NCI-H510A treated with DMSO at 0.1 percent for 48 hours (cell line): ENCODE measurements at places on chromosomes 16 and 17.

DNA sequence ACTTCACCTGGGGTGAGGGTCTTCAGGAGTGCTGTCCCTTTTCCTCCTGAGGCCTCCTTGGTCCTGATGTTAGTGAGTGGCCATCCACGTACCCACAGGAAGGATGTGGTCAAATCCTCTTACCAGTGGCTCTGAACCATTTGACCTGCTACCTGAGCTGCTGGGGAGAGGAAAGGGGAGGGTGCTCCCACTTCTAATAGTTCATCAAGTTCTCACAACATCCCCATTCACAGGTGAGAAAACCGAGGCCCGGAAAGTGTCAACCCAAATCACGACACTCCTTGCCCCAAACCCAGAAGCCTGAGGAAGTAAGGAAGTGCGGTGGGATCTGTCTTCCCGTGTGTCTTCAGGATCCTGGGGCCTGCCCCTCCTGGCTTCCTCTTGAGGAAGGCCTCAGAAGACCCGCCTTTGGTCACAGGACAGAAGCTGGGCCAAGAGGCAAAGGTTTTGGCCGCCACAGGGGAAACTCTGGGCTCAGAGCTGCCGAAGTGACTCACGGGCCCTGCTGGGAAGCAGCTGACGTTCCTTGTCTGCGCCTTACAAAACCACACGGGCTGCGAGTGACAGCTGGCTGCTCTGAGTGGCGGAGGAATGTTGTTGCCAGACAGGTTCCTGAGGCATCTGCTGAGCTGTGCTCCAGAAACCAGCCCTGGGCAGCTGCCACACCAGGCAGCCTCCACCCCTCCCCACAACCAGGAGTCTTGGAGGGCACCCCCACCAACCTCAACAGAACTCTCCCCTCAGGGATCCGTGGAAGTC is 13.9 kb upstream of the KIFC3 start:
- peak; percentile 76 for DNase-seq

DNA sequence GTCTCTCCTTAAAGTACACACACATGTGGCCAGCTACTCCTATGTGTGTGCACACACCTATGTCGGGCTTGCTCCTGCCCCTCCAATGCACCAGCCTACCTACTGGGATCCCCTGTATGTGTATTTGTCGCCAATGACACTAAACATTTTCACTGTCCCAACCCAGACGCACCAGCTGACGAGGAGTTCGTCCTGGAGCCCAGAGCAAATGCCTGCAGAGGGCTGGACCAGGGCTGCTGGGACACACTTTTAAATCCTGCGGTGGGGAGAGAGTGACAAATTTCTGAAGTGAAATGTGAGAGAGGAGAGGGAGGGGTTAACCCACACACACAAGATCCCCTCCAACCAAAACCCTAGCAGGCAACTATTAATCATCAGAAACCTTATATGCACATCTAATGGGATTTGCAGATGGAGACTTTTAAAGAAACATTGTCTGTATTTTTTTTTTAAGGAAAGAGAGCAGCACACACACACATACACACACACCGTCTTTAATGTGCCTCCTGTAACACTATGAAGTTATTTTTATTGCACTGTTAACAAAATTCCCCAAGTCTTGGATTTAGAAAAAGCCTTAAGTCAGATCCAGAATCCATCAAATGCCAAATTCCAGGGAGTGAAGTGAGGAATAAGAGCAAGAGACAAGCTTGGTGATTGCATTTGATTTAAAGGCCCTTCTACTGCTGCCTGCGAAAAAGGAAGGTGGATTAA is at the start of gene MEOX1:
MEOX1 (minus strand) TSS at position 224 of the 714 bp plus-strand sequence. CDS start 388 bp downstream, outside the sequence.
- DNase-seq, result no peak

GRCh38 chr16:29858149-29858849 is 4.7 kb downstream of the CDIPT start:
- no peak for DNase-seq

- no peak for DNase-seq
Observed at GRCh38 chr16:56588781-56589140, 567 bp upstream of the MT3 start.

- no peak for DNase-seq
Observed at GRCh38 chr16:13999071-13999894, 71.8 kb upstream of the MRTFB start.

DNA sequence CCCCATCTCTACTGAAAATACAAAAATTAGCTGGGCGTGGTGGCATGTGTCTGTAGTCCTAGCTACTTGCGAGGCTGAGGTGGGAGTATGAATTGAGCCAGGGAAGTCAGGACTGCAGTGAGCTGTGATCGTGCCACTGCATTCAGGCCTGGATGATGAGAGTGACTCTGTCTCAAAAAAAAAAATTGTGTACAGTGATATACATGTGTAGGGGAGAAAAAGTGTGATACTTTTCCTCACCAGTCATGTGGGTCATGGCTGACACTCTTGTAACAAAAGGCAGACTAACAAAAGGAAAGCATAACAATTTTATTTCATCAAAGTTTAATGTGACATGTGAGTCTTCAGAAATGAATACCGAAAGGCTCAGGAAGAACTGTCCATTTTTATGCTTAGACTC is 2.0 kb upstream of the ABCC12 start:
- no peak for DNase-seq

DNA sequence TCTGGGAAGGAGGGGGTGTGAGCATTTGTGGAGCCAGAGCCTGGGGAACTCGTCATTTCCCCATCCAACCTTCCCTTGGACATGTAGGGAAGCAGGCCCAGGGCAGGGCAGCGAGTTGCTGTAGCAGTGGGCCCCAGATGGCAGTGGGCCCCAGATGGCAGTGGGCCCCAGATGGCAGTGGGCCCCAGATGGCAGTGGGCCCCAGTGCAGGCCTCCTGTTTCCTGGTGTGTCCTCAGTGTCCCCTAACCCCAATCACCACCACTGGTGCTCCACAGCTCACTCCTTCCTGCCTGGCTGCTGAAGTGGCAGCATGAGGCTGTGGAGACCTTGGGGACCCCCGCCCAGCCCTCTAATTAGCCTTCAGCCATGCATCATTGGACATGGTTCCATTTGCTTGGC is 4.5 kb downstream of the KCNJ12 start:
- no peak for DNase-seq

- no peak for DNase-seq
Observed at GRCh38 chr17:67711916-67712315, 5.8 kb upstream of the NOL11 start.

- peak; percentile 63 for DNase-seq
Observed at GRCh38 chr17:72236980-72237633, 116.3 kb downstream of the SOX9 start.

- no peak for DNase-seq
Observed at GRCh38 chr16:12300490-12300889, 324.0 kb downstream of the SNX29 start.

DNA sequence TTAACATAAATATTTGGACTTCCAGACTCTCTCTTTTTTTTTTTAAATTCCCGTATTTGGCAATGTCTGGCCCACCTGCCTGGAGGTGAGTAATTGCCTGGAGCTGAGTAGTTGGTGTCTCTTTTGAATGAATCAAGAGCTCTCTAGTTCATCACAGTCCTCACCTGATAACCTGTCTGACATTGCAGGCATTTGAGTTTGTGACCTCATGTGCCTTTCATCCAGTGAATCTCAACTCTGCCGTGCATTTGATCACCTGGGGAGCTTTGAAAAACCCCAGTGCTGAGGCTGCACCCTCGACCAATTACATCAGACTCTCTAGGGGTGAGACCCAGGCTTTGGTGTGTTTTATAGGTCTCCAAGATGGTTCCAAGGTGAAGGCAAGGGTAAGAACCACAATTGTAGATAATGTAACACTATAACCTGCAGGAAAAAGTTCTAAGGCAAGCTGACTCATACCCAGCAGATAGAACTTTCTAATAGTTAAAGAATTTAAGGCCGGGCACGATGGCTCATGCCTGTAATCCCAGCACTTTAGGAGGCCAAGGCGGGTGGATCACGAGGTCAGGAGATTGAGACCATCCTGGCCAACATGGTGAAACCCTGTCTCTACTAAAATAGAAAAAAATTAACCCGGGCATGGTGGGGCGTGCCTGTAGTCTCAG is 24.5 kb upstream of the HS3ST2 start:
- no peak for DNase-seq

DNA sequence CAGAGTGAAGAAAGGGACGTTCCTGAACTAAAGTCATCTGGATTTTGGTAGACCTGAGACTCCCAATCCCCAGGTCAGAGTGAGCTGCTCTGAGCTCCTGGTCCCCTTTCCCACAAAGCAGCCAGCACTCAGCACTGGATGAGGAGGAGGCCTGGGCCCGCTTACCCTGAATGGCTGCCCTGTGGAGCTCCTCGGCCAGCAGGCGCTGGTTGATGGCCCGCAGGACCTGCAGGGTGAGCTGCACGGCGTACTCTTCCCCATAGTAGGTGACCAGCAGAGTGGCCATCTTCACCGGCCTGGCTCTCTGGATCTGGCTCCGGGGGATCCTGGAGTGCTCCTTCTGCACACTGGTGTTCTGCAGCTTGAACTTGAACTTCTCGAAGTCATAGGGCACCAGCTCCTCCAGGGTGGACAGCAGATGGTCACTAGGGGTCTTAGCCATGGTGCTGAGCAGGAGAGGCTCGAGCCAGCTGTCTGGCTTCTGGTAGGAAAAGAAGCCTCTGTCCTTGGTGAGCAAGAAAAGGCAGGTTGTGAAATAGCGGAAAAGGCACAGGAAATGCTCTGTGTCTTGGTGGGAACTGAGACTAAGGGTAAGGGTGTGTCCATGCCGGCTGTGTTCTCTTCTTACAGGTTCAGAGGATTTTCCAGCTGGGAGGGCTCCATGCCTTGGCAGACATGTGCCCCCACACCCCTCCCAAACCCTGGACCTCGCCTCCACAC is at the start of gene MEFV:
MEFV (minus strand) TSS at position 488 of the 720 bp plus-strand sequence; CDS start at position 442, 46 bp downstream.
- DNase-seq, result no peak

DNA sequence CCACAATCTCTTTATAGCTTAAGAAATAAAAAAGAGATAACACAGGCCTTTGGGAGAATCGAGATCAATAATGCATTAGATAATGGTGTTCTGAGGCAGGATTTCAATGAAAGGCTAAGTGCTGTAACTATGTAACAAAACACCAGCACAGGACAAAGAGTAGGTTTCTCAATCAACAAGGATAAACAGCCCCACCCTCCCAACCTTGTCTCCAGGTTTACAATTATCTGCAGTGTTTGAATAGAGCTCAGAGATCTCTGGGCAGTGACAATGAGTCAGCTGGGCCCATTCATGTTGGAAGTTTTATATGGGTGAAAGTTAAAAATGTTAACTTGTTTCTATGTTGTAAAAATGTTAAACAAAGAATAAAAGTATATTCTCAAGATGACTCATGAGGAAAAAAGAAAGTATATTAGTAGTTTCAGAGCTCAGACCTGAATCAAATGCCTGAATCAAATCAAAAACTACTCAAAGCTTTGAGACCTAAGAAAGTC is 17.0 kb upstream of the KRT20 start:
- peak; percentile 64 for DNase-seq

DNA sequence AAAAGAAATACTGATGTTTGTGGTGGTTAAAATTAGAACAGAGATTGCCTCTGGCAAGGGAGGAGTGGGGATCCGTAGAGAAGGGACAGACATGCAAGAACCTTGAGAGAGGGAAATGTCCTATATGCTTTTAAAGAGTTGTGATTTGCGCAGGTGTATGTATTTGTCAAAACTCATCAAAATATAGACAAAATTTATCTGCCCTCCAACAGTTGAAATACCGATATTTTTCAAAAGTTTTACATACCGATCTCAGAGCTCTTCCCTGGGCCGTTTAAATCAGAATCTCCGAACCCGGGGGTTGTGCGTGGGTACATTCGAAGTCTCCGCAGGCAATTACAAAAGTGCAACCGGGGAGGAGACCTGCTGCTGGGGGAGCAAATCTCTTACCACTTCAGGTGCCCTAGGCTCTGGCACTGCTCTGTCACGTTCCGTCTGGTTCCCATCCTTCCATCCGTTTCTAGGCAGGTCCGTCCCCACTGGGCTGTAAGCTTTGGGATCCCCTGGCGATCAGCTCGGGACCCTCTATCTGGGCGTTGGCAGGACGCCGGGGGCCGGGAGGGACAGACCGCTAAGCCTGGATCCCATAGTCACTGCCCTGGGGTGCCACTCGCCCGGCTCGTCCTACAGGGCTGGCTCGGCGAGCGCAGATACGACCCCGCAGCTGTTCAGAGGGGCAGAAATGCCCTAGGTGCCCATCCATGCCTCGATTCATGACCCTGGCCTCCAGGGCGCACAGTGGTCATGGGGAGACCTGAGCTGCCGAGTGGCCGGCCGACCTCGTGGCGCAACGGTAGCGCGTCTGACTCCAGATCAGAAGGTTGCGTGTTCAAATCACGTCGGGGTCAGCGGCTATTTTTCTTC is 4.2 kb downstream of the BORCS6 start:
- peak; percentile 83 for DNase-seq

GRCh38 chr16:2999929-3000328 is 12.8 kb upstream of the CLDN9 start:
- DNase-seq, result no peak

DNA sequence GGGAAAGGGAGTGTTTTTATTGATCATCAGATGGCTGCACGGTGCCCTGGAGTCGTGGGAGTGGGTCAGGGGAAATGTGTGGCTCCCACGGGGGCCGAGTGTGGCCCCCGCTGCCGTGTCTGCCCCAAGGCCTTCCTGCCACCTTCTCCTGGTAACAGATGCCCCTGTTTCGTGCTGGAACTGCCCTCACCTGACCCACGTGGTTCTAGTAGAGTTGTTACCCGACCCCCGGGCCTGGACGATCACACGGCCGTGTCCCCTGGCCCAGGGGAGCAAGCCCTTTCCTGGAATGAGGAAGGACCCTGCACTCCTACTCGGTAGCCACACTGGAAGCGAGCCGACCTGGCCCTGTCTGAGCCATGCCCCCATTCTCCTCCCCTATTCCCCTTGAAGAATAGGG is 37.6 kb downstream of the ACTG1 start:
- DNase-seq, result no peak

DNA sequence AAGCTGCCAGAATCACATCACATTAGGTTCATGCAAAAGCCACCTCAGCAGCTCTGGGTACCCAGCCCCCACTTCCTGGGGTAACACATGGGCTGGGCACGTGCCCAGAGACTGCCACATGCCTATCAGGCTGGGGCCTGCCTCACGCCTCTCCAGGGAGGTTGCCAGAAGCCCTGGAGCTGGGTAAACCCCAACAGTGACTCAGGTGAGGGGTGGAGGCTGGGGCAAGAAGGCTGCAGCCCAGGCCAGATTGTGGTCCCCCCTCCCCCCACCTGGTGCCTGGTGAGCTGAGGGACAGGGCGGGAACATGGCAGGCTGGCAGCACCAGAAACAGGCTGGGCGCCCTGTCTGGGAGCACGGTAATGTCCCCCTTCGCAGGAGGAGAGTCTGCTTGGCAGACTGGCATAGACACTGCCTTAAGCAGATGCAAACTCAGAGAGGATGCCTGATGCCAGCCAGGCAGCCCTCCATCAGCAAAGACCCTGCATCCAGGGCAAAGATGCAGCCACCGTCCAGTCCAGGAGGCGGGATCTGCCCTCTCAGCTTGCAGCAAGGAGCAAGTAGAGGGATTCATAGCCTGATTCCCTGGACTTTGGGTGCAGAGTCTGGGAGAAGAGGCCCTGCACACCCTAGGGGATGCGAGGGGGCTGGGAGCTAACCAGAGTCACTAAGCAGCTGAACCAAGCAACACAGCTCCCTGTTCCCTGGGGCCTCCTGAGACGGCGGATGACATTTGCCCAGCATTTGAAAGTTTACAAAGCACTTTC is 28.8 kb downstream of the NGFR start:
- no peak for DNase-seq

- DNase-seq, result no peak
Observed at GRCh38 chr16:57066625-57067024, 25.8 kb upstream of the CPNE2 start.
